H7 (cell line): ENCODE measurements at places on chromosomes 2 and 18.

DNA sequence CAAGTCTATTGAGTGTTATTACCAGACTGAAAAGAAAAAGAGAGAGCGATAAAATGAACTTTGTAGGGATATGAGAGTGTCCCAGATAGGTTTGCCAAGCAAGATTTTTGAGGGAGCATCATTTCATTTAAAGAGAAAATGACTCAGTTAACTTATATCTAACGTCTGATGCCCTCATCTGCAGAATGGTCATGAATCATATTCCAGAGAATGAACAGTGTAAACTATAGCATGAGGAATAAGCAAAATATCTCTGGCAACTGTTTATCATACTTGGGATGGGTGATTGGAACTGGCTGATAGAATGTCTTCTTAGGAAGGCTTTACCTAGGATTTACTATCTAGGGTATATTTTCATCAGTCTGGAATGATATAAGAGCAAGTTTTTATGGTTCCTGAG, 289.4 kb downstream of the CMPK2 start:
- no peak for DNase-seq

DNA sequence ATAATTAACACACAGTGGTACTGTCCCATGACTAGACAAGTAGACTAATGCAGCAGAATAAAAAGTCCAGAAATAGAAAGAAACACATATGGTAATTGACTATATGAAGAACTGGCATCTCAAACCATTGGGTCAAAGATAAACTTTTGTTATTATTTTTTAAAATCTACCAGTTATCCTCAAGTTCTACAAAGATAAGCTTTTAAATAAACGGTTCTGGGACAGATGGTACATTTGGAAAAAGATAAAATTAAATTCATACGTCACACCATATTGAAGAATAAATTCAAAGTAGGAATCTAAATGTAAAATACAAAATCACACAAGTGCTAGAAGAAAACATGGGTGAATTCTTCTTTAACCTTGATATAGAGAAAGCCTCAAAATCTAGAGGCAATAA, 37.6 kb upstream of the PLEKHM3 start:
- DNase-seq: no peak

DNA sequence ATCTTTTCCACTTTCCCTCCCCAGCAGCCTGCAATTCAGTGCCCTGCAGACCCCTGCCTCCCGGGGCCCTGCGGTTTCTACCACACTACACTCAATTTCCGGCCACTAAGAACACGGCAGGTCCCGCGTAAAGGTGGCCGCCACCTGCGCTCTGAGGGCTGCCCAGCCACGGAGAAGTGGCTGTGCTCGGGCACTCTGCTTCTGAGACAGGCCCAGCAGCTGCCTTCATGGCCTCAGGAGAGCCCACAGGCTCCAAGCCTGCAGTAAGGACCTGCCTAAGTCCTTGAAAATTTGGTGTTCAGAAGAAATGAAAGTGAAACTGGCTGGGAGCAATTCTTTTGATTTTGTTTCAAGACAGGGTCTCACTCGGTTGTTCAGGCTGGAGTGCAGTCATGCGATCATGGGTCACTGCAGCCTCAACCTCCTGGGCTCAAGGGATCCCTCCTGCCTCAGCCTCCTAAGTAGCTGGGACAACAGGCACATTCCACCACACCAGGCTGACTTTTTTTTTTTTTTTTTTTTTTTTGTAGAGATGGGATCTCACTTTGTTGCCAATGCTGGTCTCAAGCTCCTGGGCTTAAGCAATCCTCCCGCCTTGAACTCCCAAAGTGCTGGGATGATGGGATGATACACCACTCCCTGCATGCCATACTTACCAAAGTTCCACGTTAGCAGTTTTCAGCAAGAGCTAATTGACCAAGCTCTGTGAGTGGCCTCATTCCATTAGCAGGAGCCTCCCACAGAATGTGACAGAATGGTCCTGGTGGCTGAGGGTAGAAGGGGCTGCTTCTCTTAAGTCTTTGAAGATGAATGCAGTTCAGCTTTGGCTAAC, 14.6 kb upstream of the ALPP start:
- no peak for DNase-seq

GRCh38 chr2:143261986-143262385, 132.8 kb downstream of the ARHGAP15 start:
- DNase-seq: no peak

DNA sequence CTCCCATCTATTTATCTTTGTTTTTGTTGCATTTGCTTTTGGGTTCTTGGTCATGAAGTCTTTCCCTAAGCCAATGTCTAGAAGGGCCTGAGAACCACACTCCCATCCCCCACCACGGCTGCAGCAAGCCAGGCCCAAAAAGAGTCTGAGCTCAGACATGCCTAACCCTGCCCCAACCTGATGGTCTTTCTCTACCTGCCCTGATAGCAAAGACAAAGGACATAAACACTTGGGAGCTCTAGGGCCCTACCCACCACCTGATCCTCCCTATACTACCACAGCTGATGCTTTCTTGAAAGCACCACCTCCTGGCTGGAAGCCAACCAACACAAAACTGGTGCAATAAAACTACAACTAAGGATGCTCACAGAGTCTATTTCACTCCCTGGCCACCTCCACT, 233.4 kb downstream of the WDR7 start:
- DNase-seq: no peak

GRCh38 chr18:30280861-30281470, 761.6 kb downstream of the DSC3 start:
- no peak for DNase-seq

GRCh38 chr18:35163014-35163539, 77.8 kb upstream of the ZNF397 start:
- no peak for DNase-seq

- no peak for DNase-seq
Observed at GRCh38 chr2:98577313-98577712, 31.0 kb downstream of the COA5 start.

GRCh38 chr2:167240671-167241070, 352.4 kb downstream of the XIRP2 start:
- no peak for DNase-seq
